ENCODE measurements at places on chromosomes 6 and 20.
A peak's percentile ranks its signal among the peaks of the same experiment; 100 is the strongest.

DNA sequence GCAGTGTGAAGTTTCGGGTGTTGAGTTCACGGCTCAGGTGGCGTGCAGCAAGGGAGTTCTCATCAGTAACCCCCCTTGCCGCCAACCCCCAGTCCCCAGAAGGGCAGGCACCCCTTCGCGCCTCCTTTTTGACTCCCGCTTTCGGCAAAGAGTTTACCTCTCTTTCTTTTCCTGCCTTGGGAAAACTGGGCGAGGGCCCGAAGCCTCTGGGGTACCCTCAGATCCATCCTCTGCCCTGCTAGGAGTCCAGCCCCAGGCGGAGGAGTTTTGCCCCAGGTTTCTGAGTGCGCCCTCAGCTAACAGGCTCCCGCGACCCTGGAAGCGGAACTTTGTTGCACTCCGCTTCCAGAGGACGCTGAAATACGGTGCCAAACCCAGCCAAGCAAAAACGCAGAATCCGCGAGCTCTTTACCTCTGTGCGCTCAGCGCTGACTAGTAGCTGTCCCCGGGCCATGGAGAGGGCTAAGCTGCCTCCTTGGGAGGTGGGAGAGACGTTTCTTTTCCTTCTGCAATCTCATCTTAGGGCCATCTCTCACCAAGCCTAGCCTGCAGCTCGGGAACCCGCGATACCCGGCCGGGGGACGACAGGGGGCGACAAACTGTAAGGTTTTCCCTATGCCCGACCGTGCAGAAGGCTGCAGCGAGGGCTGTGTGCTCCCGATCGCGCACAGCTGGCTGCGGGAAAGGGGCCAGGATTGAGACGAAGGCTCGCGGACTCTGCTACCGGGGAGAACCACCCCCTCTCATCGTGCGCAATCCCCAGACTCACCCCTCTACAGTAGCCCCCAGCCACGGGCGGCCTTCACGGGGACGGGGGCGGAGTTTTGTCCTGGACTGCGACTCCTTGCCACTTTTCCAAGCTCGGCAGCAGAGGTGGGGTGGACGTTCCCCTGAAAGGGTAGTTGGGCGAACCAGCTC is 2.7 kb upstream of the PAX1 start:
- no peak for DNase-seq

GRCh38 chr6:70241991-70242420 is 60.9 kb downstream of the COL9A1 start:
- no peak for DNase-seq

- no peak for DNase-seq
These were observed 236.1 kb downstream of the TSHZ2 start for GRCh38 chr20:53208110-53208832.

- DNase-seq, result no peak
These were observed 152.7 kb downstream of the MACROD2 start for GRCh38 chr20:14148042-14148441.

DNA sequence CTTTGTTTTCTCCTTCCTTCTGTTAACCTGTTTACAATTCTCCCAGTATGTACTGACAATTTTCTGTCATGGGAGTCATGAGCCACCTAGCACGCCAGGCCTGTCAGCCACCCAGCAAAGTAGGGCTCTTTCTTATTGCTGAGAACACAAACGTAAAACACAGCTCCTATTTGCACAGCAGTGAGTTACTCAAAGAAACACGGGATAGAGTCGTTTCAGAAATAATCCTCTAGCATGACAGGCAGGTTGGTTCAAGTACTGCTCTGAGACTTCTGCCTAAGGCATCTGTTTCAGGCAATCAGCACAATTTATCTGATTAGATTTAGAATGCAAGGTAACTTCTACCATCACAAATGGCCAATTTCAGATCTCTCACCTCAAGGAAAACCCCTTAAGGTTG is 88.8 kb downstream of the CD24 start:
- DNase-seq, result no peak

GRCh38 chr20:38920851-38921250 is 5.4 kb upstream of the FAM83D start:
- DNase-seq, result no peak

GRCh38 chr6:78538002-78538401 is 329.3 kb upstream of the IRAK1BP1 start:
- no peak for DNase-seq

DNA sequence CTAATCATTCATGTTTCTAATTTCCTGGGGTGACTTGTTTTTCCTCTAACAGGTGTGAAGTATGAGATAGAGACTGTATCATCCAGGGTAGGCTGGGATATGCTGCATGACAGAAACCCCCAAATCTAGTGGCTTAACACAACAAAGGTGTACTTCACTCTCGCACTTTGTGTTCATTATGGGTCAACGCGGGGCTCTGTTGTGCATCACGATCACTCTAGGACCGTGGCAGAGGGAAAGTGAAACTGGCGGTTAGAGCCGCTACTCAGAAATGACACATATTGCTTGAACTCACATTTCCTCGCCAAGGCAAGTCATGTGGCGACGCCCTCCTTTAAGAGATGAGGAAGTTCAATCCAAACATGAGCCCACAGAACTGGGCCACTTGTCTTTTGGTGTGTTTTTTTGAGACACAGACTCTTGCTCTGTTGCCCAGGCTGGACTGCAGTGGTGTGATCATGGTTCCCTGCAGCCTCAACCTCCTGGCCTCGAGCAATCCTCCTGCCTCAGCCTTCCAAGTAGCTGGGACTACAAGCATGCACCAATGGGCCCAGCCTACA is 41.3 kb downstream of the PCNA start:
- DNase-seq, result peak; percentile 43

DNA sequence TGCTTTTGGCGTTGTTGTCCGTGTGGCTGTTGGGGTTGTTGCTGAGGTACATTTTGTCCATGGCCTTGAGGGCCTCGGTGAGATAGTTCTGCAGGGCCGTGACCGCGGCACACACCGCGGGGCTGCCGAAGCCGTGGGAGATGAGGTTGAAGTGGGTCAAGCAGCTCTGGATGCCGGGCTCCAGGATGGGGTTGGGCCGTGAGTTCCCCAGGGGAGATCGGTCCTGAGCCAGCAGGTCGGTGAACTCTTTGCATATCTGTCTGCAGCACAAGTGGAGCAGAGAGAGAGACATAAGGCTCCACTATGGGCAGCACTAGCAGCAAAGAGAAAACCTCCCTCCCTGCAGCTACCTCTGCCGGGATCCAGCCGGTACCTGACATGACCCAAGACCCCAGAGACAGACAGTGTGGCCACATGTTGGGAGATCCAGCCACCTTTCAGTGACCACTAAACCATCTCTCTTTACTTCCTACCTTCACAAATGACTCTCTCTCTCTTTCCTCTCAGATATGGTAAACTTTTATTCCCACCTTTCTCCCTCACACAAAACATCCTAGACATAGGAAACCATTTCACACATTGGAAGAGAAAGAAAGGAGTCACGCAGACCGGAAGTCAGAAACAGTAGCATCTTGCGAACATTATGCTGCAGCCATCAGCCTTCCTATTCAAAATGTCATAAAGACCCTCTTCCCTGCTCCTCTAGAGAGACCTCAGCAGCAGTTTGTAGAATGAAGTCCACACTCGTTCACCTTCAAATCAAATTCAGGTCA is 16.2 kb downstream of the TFAP2A start:
- no peak for DNase-seq

- no peak for DNase-seq
These were observed 34.0 kb downstream of the ITCH start for GRCh38 chr20:34397096-34397495.

- no peak for DNase-seq
These were observed 166.7 kb upstream of the THEMIS start for GRCh38 chr6:128067446-128068118.

Data from stimulated activated CD4-positive, alpha-beta T cell treated with anti-CD3 and anti-CD28 coated beads, Interleukin-15, amount 100 ng/mL, for 1 hour (primary cell).